GM23248 (cell line): ENCODE measurements at places on chromosomes 7 and 10. TPM values are rescaled to one million over a fixed set of nuclear protein-coding genes. Genes with fewer than 3 reads are reported as not detected.

GRCh38 chr7:66886152-66886551 is 34.9 kb upstream of the TMEM248 start:
- no peak overlapping the region for H3K27ac ChIP-seq
- H3K4me1 ChIP-seq: 0 out of 2 replicates have a peak, but pooled peaks cover 11% of the 10 kb centered on the region
- H3K4me3 ChIP-seq: no peak overlapping the region
- H3K36me3 ChIP-seq: no peaks in the 10 kb centered on the region

DNA sequence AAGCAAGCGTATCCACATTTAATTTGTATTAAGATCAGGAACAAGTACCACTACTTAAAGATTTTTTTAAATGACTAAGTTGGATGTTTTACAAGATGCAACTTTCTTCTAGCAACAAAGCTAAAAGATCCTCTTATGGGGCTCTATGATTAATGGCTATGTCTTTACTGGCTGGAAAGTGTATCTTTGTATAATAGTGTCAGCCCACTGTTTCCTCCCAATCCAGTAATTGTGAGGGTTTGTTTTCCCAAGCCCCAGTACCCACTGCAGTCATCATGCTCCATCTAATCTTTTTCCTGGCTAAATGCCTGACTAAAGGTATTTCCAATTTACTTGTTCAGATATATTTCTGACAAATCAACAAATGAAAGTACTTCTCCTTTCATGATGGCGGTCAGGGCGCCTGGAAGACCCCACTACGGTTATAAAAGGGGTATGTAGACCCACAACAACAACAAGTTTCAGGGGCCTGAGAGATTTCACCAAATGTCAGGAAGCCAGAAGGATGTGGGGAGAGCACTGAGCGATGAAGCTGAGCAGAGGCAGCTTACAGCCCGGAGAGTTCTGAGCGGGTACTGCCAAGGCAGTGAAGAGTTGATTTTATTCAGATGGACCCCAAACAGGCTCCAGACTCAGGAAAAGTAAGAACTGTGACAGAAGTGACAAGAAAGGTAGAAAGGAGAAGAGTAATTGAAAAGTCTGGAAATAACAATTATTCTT is 222.6 kb upstream of the KLF14 start:
- peaks cover 43% of the 10 kb centered on the region; the same call in 1 of the 2 replicates for H3K36me3 ChIP-seq
- peak overlapping the region; percentile 100 for H3K27ac ChIP-seq
- no peaks in the 10 kb centered on the region for H3K27me3 ChIP-seq
- peak overlapping the region; percentile 81 for H3K4me3 ChIP-seq
- DNase-seq: peak; percentile 39
- peaks cover 68% of the 10 kb centered on the region for H3K4me1 ChIP-seq

GRCh38 chr10:18822156-18822555 is 162.9 kb downstream of the ARL5B start:
- no peaks in the 10 kb centered on the region for H3K36me3 ChIP-seq
- no peaks in the 10 kb centered on the region for H3K27me3 ChIP-seq
- peak; percentile 10 for DNase-seq
- H3K4me1 ChIP-seq: no peaks in the 10 kb centered on the region
- no peak overlapping the region for H3K27ac ChIP-seq
- no peak overlapping the region for H3K4me3 ChIP-seq

GRCh38 chr10:104689105-104689504 is 48.0 kb downstream of the SORCS3 start:
- H3K4me3 ChIP-seq: no peak overlapping the region
- no peaks in the 10 kb centered on the region for H3K36me3 ChIP-seq
- no peak for DNase-seq

Gene OR9A2
- total RNA-seq: not detected in 2 replicates

Gene AGBL3
- total RNA-seq: 2.4 TPM in 2 replicates
